ENCODE measurements at places on chromosomes 1 and 21.

- DNase-seq = no peak
These were observed 3.2 kb upstream of the SRM start for GRCh38 chr1:11062965-11063401.

DNA sequence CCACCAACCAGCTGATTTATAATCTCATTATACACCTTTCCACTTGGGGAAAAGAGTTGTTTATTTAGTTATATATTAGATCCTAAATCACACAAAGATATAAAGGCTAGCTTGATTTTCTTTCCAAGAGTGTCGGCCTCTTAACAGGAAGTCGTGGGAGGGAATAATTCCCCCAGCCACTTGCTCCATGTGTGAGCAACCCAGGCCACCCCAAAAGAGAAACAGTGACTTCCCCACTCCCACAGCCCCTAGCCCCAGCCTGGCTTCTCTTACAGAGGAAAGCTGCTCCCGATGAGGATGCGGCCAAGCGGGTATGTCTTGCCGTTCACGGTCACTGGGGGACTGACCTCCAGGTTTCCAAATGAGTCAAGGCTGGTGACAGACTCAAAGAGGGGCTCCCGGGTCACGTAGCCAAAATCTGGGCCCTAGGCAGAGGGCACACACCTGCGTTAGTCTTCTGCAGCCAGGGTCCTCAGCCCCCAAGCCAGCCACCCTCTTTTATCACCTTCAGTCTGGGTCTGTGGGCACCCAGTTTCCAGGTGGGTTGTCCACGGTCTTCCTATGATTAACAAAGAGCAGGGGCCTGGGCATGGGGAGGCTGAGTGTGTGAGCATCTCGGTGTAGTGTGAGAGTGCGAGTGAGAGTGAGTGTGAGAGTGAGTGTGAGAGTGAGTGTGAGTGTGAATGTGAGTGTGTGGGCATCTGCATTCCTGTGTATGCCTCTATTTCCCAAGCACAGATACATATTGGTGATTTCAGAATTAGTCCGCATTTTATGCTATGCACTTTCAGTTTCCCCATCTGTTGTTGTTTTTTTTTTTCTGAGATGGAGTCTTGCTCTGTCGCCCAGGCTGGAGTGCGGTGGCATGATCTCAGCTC, 25.4 kb upstream of the SDHB start:
- DNase-seq = no peak

DNA sequence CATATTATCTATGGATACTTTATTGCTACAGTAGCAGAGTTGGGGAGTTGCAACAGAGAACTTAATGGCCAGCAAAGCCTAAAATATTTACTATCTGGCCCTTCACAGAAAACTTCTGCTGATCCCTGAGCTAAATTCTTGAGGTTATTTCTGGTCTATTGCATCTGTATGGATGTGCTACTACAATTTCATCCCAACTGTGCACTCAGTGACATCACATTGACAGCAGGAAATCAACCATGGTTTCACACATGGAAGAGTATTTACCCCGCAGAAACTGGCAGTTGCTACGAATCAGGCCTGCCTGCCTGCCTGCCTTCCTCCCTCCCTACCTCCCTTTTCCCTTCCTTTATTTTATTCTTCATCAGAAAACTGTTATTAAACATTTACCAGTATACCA, 12.1 kb downstream of the CLCA2 start:
- DNase-seq = no peak

DNA sequence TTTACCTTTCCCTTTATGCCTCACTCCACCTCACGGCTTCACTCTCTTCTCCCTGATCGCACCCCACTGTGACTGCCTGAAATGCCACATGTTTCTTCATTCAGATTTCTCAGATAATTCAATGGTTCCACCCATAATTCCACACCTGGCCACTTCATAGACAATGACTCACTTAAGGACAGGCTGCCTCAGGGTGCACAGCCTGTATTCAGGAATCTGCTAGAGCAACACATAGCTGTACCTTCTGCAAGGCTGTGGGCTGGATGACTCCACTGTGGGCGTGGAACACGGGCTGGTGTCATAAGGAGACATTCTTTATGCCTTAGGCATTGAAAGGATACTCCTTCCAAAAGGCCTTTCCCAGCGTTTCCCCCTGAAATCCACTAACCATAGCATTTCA, 36.1 kb downstream of the L1TD1 start:
- DNase-seq = no peak

- no peak for DNase-seq
These were observed 34.5 kb downstream of the PARP1 start for GRCh38 chr1:226373376-226373775.

- DNase-seq = no peak
These were observed 26.1 kb upstream of the FHAD1 start for GRCh38 chr1:15220825-15221431.

DNA sequence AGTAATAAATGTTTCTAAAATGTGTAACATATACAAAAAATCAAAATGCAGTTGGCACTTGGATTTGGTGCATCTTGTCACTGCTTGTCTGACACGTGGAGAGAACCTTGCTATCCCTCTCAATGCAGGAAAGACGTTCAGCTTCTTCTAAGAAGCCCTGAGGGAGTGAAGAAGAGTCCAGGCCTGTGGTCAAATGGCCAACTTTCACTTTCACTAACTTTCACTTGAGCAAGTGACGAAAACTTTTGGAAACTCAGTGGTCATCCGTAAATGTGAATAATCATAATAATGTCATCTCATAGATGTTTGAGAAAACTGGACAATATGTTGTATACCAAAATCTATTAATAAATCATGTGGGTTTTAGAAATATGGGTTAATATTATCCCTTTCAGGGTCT, 61.9 kb downstream of the ERG start:
- no peak for DNase-seq

DNA sequence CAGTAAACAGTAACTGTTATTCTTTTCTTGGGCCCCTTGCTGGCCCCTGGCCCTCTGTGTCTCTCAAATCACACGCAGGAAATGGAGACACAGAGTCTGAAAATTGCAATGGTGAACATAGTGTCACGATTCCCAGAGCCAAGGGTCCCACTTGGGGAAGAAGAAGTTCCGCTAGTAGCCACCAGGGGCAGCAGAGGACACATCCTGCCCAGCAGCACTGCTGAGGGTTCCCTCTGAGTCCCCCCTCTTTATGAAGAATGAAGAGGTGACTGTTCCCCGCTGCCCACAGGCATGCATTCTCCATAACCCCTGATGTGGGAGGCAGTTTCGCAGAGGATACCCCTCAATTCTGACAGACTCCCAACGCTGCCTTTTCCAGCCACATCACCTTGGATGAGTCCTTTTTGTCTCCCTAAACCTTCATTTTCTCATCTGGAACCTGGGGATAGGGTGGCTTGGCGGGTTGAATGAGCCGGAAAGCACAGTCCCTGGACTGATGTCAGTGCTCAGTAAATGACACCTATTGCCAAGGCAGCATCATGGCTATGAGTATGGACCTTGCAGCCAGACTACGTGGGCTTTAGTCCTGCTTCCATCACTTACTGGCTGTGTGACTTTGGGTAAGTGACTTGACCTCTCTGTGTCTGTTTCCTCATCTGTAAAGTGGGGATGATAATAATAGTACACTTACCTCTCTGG, 238.0 kb upstream of the TMEM51 start:
- DNase-seq = peak; percentile 15

DNA sequence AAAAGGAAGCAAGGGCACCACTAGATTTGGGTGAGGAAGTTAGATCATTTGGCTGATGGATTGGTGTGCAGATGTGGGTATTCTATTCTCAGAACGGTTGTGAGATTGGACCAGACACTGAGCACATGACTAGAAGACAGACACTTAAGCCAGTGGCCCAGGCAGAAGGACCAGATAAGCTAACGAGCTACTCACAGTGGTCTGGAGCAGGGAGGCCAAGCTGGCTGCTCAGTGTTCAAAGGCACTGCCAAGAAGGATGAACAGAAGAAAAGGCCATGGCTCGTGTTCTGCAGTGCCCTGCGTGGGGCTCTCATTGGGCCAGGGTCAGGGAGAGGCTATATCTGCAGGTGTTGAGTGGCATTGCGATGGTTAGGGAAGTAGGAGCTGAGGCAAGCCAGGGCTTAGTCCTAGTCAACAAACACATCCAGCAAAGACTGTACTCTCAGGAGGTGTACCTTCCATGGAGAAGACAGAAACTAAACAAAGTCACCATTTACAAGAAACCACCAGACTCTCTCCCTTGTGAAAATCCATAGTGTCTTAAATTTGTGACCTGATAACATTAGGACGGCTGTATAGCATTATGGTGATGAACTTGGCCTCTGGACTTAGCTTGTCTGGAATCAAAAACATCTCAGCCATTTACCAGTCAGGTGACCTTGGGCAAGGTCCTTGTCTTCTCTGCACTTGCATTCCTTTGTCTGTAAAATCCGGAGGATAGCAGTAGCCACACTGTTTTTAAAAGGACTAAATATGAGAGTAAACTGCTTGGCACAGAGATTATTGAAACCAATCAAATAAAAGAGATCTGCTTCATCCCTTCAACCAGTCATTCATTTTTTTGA, 274.5 kb downstream of the SIPA1L2 start:
- no peak for DNase-seq

DNA sequence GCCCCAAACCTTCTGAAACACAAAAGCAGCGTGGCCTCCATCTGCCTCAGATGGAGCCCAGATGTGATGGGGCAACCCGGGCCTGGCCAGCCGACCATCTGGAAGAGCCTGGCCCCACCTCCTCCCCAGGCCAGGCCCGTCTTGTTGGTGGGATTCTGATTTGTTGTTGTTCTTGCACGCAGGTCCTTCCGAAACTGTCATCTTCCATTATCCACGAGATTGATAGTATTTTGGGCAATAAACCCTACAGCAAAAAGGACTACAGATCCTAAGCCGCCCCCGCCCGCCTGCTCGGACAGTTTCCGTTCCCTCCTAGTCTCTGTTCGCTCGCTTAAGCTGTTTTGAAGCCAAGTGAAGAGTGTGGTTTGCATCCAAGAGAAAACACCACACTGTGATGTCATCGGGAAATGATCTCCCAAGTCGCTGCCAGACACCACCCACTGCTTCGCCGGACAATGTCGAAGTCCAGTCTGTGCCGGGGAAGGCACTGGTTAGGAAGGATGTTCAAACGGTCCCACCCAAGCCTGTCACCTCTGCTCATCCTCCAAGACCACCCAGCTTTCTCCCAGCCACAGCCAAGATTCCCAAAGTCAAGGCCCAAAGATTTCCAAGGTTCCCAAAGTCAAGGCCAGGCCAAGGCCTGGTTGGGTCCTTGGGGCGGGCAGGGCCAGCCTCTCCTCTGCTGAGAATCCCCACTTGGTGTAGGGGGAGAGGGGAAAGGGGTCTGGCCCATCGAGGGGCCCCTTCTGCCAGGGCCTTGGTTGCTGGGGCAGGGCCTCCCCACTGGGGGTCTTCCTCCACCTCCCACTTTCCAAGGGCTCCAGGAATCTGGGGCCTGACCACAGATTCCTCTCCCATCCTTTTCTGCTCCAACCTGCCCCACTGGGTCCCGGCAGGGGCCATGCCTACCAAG, 52.9 kb downstream of the KCNAB2 start:
- DNase-seq = no peak

DNA sequence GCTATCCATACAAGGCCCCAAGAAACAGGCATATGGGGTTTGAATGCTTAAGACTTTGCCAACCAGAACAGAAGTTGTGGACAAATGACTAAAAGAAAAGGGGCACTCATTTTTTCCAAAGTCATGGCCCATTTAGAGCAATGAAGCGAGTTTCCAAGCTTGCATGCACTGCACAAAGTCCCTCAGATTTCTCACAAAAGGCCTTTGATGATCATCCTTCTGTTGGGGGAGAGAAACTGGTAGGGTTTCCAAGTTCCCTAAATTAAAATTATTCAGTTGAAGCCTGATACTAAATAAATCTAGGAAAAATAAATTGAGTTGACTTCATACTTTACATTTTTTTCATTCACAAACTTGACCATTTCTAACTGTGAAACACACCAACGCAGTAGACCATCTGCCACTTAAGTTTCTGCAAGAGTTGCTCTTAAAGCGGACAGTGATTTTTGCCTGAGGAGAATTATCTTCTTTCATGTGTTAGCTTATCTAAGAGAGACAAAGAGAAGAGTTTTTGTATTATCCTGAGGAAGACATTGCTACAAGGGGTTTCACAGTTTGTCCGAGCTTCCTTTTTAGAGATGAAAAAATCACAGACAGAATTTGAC, 139.2 kb downstream of the SEC16B start:
- DNase-seq = no peak

DNA sequence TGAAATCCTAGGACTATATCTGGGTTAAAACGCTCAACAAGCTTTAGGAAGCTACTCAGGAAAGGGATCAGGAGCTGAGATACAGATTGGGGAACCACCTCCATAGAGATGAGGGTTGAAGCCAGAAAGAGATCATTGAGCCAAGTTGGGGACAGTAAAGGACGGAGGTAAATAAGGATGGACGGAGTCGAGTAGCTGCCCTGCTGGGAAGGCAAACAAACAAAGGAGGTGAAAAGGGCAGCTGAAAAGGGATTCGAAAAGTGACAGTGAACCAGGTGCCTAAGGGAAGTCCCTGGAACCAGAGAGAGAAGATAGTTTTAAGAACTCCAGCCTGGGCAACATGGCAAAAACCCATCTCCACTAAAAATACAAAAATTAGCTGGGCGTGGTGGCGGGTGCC, 6.3 kb upstream of the CAMSAP2 start:
- no peak for DNase-seq

GRCh38 chr1:32876341-32877210, 5.9 kb upstream of the FNDC5 start:
- DNase-seq = no peak

DNA sequence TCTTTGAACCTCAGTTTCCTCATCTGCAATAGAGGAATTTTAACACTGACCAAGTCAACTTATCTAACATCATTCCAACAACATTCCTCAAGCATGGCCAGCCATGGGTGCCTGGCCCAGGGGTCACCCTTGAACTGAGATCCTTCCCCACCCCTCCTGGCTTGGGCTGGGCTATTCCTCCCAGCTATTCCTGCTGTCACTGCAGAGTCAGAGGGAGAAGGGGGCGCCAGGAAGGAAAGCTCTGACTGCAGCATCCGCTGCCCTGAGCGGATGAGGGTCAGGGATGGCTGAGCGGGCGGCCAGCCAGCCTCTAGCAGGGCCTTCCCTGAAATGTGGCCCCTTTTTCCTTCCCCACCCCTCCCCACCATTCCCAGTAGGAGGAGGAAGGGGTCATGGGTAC, 3.1 kb downstream of the TINAGL1 start:
- no peak for DNase-seq

GRCh38 chr1:238186887-238187574, 296.3 kb upstream of the ZP4 start:
- DNase-seq = no peak

GRCh38 chr1:25033828-25034705, 104.0 kb upstream of the RUNX3 start:
- no peak for DNase-seq

- DNase-seq = no peak
These were observed 10.7 kb downstream of the KCNA10 start for GRCh38 chr1:110508028-110508940.
